ENCODE measurements at places on chromosomes 2 and 18.

GRCh38 chr2:121333834-121334558, 49.0 kb upstream of the TFCP2L1 start:
- no peak for DNase-seq

DNA sequence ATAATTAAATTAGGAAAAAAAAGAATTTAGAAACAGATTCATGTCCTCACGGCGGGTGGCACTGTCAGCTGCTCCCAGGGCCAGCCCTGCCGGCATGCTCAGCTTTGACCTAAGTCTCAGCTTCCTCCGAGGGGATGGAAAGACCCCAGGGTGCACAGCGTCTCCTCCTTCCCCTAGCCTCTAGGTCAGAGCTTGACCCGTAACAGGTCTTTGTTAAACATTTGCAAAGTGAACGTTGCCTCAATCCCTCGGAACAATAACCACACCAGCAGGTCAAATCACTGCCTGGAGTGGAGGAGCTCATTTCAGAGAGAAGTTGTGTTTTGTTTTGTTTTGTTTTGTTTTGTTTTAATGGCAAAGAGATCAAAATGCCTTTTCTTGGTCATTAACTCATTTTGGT, 171.3 kb downstream of the TMEM18 start:
- DNase-seq = no peak

DNA sequence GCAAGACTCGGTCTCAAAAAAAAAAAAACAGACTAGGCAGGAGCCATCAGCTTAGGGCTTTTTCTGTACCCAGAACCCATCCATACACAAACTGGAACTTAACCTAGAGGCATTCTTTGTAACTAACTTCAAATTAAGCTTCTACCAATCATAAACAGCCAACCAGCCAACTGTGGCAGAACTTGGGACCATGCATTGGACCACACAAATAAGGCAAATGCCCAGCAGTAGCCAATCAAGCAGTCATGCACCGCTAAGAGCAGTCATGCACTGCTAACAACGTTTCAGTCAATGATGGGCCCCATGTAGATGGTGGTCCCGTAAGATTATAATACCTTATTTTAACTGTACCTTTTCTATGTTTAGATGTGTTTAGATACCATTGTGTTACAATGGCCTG, 22.7 kb downstream of the TUBB6 start:
- no peak for DNase-seq

- DNase-seq = no peak
Observed at GRCh38 chr2:39546937-39547336, 109.9 kb upstream of the MAP4K3 start.

- peak; percentile 33 for DNase-seq
Observed at GRCh38 chr18:79643054-79643984, 36.3 kb upstream of the CTDP1 start.

GRCh38 chr18:14093307-14093915, 38.8 kb downstream of the ZNF519 start:
- no peak for DNase-seq

DNA sequence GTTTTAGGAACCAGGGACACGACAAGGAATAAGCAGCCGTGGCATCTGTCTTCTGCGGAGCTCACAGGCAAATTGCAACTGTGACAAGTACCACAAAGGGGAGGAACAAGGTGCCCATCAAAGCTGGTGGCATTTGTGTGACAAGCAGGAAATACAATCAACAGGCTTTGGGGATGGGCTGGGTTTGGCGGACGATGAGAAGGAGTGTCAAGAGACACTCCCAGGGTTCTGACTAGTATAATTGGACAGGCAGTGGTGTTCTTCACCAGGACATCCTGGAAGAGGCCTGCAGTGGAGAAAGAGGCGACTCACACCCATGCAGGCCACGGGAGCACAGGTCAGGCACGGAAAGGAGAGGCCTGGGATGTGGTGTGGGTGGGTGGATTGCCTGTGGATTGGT, 14.2 kb upstream of the SPATA3 start:
- no peak for DNase-seq

DNA sequence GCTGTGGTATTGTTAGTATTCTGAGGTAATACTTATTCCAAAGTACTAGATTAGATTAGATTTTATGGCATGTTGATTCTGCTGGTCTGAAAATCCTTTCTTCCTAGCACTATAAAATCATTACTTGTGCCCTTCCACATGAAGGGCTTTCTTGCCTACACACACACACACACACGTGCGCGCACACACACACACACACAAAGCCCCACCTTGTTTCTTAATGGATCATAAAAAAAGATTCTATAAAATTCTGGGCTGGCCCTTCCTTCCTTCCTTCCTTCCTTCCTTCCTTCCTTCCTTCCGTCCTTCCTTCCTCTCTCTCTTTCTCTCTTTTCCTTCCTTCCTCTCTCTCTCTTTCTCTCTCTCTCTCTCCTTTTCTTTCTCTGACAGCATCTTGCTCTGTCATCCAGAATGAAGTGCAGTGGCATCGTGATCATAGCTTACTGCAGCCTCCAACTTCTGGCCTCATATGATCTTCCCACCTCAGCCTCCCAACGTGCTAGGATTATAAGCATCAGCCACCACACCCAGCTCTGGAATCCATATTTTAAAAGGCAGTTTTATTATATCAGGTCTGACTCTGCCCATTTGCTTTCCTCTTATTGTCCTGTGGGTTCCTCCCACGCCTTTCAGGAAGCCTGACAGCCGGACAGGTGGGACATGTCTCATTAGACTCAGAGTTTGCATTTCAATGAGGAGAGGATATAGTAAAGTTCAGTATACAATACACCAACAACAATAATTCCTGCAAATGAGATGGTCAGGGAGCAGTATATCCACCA, 321.1 kb downstream of the PIK3C3 start:
- DNase-seq = no peak

GRCh38 chr2:222797871-222798270, 63.0 kb upstream of the ACSL3 start:
- no peak for DNase-seq

DNA sequence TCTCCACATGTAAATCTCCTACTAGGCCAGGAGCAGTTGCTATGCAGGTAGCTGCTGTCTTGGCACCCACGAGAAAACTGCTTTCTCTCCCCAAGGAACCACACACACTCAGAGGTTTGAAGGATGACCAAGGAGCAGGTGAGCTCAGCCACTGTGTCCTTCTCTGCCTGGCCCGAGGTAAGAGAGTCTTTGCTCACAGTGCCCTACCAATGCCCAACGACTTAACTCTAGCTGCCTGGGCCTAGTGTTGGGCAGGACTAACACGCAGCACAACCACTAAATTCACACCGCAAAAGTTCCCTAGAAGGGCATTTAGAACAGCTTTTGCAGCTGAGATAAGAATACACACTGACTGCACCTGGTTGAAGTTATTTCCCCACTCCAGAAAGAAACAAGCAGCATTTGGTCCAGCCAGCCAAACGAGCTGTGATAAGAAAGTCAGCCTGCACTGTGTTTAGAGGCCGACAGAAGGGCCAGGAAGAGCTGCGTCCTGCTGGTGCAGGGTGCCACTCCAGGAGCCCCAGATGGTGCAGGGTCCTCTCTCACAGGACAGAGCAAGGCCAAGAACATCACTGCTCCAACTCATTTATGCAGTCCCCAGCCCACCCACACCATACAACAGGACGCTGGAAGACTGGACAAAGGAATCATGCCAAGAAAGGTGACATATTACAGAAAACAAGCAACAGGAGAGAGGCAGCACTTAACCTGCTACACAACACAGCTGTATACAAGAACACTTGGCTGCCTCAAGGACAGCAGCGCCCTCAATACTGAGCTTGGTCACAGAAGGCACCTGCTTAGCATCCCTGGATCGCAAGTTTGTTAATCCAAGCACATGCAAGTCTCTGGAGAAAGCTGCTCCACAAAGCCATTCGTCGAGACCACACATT, 12.5 kb downstream of the HDLBP start:
- DNase-seq = no peak

DNA sequence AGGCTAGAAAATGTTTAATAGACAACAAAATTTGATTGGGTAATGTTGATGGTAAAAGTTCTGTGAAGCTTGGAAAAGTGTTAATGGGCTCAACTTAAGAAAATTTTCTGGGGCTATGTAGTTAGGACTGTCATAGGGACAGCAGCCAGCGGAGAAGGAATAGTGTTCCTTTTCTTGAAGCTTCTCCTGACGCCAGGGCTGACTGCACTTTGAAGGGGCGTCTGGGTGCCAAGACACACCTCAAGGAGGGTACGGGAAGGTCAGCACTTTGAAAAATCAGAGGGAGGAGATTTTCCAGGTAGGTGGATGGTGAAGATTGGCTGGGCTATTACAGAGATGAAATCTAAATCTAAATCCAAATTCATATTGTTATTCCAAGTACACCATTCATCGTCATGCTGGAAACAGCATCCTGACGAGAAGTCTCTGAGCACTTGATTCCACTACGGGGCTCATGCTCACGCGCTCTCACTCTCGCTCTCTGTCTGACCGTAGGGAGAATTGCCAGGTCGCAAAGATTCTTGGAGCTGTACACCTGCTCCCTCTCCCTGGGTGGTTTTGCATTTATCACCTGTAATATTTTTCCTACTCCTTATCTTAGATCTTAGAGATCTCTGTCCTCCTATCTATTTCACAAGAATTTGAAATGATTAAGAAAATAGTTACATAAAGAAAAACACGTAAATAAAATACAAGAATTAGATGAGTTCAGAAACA, 91.0 kb downstream of the ITGB1BP1 start:
- no peak for DNase-seq

GRCh38 chr18:3093624-3094337, 80.8 kb upstream of the LPIN2 start:
- no peak for DNase-seq

DNA sequence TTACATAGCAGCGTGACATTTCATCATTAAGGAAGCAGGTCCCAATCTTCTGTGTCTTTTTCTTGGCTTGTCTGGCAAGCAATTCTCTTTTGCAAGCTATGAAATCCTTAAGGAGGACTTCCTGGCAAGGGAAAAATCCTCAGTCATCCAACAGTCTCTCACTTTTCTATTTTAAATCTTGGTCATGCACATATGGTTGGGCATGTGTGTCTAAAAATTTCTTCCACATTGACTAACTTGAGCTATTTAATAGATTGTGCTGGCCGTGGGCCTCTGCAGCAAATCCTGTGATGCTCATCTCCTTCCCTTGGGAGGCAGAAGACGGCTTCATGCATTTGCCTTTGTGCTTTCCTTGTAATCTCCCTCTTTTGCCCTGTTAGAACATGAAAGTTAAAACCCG, 634.3 kb upstream of the FANCL start:
- no peak for DNase-seq

DNA sequence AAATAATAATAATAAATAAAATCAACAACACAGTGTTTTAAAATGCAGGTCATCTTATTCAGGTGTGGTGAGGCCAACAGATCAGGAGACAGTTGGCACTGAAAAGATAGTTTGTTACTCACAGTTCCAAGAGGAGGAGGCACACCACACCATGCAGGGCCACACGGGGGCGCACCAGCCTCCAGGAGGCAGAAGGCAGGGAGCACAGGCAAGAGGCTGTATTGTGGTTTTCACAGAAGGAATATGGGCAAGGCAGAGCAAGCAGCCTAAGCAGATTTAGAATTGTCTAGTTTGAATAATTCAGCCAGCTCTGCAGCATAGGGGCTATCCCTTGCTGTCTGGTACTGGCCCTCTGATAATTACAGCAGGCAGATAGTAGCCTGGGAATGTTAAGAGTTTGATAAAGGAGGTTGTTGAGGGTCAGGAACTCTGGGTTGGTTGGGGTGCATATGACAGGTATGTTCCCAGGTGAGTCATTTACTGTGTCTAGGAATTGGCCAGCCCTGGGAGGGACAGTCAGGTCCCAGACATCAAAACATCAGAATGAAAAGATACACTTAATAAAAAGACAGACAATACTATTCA, 31.3 kb downstream of the KIAA2012 start:
- DNase-seq = peak; percentile 71

GRCh38 chr2:211741966-211742365, 796.6 kb downstream of the ERBB4 start:
- DNase-seq = no peak

- no peak for DNase-seq
Observed at GRCh38 chr2:226643030-226643945, 156.3 kb downstream of the IRS1 start.

DNA sequence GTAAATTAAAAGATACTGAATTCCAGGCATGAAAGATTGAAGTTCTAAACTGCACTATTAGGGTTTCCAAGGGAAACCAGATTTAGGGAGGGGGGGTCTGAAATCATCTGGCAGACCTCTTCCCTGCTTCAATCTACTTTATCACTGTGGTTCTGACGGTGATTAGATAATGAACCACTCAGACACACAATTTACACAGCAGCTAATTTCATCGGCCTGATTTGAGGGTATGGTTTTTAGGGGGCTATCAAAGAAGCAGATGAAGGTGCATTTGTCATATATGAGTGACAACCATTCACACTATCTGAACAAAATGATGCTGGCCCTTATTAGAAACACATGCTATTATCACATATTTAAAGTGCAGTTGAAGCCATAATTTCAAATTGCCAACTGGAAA, 106.0 kb downstream of the OLA1 start:
- no peak for DNase-seq

DNA sequence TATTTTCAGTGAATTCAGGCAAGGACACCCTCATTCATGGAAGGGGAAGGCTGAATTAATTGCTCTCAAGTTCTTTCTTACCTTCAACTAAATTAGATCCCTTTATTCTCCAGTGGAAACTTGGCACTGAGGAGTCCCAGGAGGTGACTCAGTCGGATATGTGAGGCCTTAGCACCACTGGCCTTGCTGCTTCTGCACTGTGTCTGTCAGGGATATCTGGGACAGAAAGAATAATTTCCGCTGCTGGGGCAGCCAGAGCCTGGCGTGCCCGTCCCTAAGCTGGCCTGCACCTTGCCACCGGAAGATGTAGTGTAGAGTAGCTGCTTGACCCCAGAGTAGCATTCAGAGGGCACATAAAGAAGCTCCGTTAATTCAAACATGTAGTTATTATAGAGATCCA, 53.4 kb downstream of the LIMS1 start:
- DNase-seq = no peak

DNA sequence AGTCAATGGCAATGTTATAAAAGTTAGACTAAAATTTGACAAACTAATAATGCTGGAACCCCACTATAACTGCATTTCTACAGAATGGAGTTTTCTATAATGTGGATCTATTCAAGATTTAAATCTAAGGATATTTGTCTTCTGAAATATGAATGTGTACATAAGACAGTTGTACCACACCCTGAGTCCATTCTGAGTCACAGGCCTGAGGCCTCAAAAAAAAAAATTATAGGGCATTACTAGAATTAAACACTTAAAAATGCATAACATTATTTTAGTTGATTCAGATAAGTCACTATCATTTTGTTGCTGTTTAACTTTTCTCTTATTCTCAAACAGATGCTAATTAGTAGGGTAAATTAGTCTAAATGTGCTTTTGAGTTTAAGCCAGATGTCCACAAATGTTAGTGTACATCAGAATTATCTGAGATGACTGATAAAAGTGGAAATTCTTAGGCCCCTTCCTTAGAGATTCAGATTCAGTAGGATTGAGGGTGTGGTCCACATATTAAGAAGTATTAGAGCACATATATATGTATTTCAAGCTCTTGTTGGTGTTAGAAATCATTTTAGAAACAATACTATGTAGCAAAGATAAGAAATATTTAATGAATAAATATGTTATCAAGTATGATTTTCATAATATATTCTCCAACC, 42.4 kb upstream of the COL5A2 start:
- DNase-seq = no peak

- DNase-seq = no peak
Observed at GRCh38 chr2:160226367-160226766, 26.3 kb upstream of the ITGB6 start.

- DNase-seq = peak; percentile 39
Observed at GRCh38 chr18:62938487-62938886, 223.1 kb downstream of the PHLPP1 start.

GRCh38 chr2:15436195-15436594, 124.9 kb downstream of the NBAS start:
- DNase-seq = no peak
